Activated T-cell treated with anti-CD3 and anti-CD28 coated beads, Interleukin-2, amount 50 U/mL, for 48 hours (primary cell): ENCODE measurements at places on chromosomes 11 and 22.

- DNase-seq = no peak
Observed at GRCh38 chr11:2991452-2992233, 486 bp downstream of the NAP1L4 start.

DNA sequence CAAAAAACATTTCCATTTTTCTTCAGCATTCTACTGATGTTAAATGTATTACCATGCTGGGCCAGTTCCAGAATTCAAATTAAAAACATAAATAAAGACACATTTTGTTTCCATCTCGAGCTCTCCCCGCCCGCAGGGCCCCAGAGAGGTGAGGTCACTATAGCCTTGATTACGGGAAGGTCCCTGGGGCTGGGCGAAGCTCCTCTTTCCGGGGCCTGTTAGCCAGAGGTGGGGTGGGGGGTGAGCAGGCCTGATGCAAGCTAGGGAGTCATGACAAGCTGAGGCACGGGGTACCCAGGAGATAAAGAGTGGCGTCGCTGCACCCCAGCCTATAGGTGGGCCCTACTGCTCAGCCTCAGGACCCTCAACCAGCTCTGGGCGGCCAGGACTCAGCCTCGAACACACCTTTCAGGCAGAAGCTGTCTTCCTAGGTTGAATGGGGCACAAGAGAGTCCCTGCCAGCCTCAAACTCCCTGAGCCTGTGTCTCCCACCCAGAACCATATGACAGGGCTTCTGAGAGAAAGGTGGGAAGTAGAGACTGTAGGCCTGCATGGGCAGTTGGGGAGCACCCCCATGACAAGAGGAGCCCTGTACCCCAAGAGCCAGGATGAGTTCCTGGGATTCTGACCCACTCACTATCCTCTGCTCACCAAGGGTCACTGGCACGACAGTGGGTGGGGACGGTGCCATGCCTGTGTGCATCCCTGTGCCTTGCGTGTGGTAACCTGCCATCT lies 34.8 kb downstream of the KCNQ1OT1 start:
- no peak for DNase-seq

- no peak for DNase-seq
Observed at GRCh38 chr11:26088391-26088790, 243.5 kb upstream of the ANO3 start.

DNA sequence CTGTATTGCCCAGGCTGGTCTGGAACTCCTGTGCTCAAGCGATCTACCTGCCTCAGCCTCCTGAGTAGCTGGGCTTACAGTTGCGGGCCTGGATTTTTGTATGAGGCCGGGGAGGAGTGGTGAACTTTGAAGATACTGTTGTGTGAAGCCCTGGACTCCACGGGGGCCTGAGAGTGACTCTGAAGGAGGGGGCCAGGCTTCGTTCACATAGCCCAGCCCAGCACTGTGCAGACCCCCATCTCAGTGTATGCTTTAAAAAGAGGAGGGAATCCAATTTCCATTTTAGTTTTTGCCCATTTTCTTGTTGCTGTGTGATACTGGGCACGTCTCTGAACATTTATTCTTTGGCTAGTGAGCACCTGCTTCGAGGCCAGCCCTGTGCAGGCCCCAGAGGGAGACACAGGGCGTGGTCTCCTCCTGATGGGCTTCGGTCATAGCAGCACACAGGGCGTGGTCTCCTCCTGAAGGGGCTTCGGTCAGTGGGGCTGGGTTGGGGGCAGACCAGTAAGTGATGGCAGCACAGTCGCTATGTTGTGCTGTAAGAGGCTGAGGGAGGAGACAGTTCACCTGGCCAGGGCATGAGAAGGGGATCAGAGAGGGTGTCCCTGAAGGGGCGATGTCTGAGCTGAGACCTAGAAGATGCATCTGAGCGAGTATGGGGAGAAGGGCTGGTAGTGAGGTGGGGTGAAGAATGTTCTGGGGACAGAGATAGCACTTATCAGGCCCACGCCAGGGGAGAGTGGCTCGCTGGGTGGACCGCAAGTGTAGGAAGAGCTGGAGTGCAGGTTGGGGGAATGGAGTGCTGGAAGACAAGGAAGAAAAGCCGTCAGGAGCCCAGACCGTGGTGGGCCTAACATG lies 14.0 kb downstream of the SAMM50 start:
- DNase-seq = no peak

GRCh38 chr22:36818010-36818642 lies 1.3 kb upstream of the PVALB start:
- no peak for DNase-seq

GRCh38 chr11:68038718-68039525 lies at the start of gene TCIRG1:
TSS of gene TCIRG1 (plus strand) at chr11:68039025. CDS start at chr11:68041272, 2,247 bp downstream.
- peak; percentile 81 for DNase-seq

- no peak for DNase-seq
Observed at GRCh38 chr11:2577031-2577990, 122.5 kb downstream of the KCNQ1OT1 start.

- DNase-seq = no peak
Observed at GRCh38 chr11:2737226-2737590, 37.4 kb upstream of the KCNQ1OT1 start.

- DNase-seq = no peak
Observed at GRCh38 chr11:114011443-114011842, 36.5 kb downstream of the HTR3A start.

- DNase-seq = no peak
Observed at GRCh38 chr11:70341881-70342429, 56.4 kb upstream of the CTTN start.

- DNase-seq = no peak
Observed at GRCh38 chr11:2159536-2160413, 1.2 kb downstream of the INS start.

GRCh38 chr11:17004486-17005148 lies 9.6 kb downstream of the PLEKHA7 start:
- DNase-seq = no peak

GRCh38 chr22:45631140-45631840 lies 40.3 kb upstream of the ATXN10 start:
- DNase-seq = no peak

GRCh38 chr22:20550851-20551744 lies 43.7 kb downstream of the MED15 start:
- peak; percentile 80 for DNase-seq

GRCh38 chr11:22807855-22808570 lies 21.6 kb downstream of the SVIP start:
- DNase-seq = no peak

- DNase-seq = peak; percentile 70
Observed at GRCh38 chr22:38262051-38262795, 10.6 kb downstream of the TMEM184B start.

DNA sequence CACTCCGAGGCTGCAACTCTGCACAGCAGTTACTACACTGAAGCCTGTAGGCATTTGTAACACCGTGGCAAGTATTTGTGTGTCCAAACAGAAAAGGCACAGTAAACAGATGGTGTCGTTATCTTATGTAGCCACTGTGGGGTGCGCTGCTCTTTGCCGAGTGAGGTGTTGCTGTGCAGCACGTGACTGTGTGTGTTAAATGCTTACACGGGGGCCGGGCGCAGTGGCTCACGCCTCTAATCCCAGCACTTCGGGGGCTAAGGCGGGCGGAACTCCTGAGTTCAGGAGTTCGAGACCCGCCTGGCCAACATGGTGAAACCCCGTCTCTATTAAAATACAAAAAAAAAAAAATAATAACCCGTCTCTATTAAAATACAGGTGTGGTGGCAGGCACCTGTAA lies 11.5 kb downstream of the ZBED4 start:
- no peak for DNase-seq

GRCh38 chr22:37781434-37782059 lies 26.2 kb upstream of the GCAT start:
- no peak for DNase-seq

DNA sequence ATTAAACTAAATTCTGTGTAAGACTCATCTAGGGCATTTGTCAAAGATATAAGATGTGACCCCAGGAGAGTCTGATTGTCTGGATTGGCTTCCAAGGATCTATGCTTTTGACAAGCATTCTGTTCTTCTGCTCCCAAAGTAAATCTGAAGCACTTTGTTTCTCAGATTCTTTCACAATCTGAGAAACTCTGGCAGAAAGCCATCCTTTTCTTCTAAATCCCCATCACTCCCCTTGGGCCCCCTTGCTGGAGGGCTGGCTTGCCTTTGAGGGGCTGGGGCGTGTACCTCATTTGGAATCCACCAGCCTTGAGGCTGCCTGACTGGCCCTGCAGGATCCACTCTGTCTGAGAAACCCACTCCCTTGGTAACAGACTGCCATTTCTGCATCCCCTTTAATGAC lies 173.5 kb upstream of the CTSC start:
- no peak for DNase-seq

GRCh38 chr22:23579870-23580575 lies at the start of gene IGLL1:
TSS of gene IGLL1 (minus strand) at chr22:23580290. CDS start at chr22:23580190, 100 bp downstream.
- DNase-seq = no peak

GRCh38 chr22:49100773-49101172 lies 726.9 kb downstream of the BRD1 start:
- DNase-seq = no peak

GRCh38 chr11:46865340-46865739 lies 19.3 kb upstream of the CKAP5 start:
- no peak for DNase-seq

GRCh38 chr22:38456841-38457699 lies 2.1 kb upstream of the KCNJ4 start:
- DNase-seq = no peak

DNA sequence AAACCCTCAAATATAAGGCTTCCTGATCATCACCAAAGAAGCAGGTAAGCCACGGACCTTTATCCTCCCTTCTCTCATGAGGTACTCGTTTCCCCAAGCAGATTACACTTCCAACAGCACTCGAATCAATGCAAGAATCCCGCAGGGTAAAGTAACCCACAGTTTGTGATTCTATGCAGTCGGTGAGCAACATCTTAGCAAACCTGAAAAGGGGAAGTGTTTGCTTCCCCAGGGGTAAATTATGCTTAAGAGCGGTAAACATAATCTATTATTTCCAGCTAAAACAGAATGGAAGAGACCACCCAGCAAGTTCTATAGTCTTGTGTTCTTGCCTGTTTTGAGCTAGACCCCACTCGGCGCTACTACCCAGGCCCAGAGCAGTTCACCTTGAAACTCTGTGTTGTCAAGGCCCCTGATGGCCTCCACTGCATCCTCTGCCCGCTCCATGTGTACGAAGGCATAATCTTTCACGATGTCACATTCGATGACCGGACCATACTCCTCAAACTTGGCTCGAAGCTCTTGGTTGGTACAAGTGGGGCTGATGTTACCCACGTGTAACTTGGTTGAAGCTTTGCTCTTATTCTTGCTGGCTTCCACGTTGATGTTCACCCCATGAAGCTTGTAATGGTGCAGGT lies 1.3 kb downstream of the RBM4B start:
- DNase-seq = no peak

DNA sequence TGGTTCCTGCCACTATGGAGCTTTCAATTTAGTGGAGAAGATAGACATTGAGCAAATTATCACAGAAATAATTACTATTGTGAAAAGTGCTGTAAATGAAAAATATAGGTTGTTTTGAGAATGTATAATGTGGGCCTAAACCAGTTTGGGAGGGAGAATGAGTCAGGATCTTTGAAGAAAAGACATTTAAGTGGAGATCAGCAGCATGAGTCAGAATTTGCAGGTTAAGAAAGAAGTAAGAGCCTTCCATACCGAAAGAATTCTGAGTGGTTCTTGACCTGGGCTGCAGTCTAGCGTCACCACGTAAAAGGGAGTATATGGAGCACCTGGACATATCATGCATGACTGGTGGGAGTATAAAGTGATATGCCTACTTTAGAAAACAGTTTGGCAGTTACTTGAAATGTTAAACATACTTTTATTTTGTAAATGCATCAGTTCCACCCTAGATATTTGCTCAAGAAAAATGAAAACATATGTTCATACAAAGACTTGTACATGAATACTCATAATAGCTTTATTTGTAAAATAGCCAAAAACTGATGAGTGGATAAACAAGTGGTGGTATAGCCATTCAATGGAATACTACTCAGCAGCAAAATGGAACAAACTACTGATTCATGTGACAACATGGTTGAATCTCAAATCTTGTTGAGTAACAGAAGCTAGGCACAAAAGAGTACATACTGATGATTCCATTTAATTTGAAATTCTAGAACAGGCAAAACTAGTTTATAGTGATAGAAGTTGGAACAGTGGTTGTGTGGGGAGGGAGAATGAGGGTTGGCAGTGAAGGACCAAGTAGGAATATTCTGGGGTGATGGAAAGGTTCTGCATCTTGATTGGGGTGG lies 99.2 kb downstream of the STIM1 start:
- DNase-seq = no peak

DNA sequence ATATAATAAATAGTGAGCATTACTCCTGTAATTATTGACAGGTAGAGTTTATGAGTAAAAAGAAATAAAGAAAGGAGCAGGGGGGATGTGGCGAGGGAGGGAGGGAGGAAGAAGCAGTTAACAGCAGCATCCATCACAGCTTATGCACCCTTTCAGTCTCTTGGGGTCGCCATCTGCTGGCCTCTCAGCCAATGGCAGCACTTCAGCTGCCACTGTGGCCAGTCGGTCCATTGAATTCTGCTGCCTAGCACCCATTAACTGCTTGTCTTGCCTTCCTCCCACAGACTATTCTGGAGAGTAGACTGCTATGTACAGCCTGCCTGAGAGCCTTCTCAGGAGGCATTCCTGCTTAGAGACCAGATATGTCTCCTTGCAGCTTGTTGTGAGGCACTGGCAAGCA lies 388.3 kb downstream of the TENM4 start:
- DNase-seq = no peak

DNA sequence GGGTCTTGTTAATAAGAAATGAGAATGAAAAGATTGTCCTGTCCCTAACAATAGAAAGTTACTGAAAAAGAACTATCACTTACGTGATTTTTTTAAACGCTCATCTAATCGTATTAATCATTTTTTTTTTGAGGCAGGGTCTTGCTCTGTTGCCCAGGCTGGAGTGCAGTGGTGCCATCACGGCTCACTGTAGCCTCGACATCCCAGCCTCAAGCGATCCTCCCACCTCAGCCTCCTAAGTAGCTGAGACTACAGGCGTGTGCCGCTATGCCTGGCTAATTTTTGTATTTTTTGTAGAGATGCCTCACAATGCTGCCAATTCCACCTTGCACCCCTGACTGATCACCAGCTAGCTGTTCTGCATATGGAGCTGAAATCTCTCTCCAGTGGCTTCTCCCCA lies 15.7 kb downstream of the PDGFB start:
- DNase-seq = no peak

DNA sequence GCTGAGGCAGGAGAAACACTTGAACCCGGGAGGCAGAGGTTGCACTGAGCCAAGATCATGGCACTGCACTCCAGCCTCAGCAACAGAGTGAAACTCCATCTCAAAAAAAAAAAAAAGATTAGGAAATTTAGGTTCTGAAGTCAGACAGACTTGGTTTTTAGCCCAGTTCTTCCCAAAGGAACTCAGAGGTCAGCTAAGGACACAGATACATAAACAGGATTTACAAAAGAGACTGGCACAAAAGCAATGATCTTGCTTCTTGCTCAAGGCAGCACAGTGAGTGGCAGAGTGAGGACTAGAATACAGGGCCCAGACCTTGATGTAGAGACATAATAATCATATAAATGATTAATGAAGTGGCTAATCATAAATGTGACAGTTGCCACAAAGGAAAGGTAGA lies 25.4 kb upstream of the RRAS2 start:
- no peak for DNase-seq

GRCh38 chr11:121237686-121238658 lies 54.6 kb upstream of the SC5D start:
- peak; percentile 39 for DNase-seq
